ENCODE measurements at places on chromosomes 5 and 9.

DNA sequence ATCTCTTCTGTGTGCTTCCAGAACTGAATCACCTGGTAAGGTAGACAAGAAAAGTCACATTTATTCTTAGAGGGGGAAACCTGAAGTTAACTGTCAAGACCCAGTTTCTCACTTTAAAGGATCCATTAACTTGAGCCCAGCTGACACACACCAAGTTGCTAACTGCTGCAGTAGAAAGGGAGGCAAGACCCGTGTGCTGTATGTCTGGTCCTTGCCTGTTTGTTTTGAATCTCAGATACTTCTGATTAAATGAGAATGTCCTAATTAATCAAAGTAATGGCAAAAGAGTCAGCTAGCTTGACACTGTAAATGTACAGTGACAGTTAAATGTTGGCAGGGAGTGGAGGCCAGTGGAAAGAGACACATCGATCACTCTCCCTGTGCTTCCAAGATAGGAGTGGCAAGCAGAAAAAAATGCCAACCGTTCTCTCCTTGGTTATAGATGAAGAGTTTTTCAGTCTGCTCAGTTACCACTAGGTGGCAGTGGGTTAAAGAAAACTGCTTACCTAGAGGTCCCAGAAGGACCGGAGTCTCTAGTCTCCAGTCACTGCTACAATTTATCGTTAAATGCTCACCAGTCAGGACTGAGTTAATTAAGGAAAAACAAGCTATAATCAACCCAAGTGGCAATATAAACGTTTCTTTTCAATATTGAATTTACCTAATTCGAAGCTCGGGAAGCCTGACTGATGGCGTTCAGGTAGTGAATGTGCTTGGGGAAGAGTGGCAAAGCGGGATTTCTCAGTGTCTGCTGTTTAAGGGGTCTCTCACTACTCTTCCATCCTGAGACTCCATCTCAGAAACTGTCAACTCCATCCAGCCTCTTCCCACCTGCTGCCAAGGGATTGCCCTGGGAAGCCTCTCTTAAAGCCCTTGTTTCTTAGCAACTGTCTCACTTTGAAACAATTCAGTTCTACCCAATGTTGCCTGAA lies 18.4 kb downstream of the LSM11 start:
- no peak for DNase-seq

DNA sequence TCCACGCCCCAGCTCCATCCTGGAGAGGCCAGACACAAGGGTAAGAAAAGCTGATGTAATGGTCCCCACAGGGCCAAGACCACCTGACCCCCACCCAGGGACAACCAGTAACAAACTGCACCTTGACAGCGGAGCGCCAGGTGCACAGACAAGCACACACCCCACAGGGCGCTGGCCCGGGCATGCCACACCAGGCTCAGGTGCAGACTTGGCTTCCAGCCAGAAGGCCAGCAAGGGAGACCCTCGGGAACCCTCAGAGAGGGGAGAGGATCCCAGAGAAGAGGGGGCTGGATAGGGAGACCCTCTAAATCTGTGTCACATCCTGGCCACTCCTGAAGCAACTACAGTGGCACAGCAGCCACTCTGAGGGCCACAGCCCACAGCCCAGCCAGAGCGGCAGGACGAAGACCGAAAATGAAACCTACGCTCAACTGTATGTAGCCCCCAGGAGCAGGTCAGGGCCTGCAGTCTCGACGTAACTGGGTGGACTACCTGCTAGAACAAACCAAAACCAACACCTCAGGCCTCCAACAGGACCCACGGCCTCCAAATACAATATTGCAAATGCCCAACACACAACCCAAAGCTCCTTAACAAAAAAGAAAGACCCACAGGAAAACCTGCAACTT lies 18.5 kb downstream of the CAMSAP1 start:
- no peak for DNase-seq

GRCh38 chr5:174937201-174938123 lies 213.1 kb downstream of the MSX2 start:
- DNase-seq = no peak

DNA sequence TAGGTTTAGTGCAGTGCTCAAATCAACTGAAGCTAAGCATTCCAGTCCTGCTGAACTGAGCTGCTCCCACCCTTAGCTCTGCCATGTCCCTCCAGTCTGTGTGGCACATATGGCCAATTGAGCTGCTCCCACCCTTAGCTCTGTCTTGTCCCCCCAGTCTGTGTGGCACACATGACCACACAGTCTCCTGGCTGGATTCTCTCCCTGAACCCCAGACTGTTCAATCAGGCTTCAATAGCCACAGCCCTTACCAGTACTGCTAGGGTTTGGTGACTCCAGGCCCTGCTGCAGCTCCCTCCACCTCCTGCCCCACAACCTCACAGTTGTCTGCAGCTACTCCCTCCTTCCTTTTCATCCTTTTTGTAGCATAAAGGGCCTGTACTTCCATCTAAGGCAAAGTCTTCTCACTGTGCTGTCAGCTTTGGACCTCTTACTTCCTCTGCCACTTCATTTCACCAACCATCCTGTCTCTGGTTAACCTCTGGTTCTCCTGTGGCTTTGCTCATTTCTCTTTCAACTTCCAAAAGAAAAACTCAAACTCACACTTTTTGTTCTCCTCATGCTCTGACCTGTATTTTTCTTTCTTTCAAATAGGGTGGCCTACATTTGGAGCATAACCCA lies 50.8 kb downstream of the ADAMTS12 start:
- DNase-seq = no peak

DNA sequence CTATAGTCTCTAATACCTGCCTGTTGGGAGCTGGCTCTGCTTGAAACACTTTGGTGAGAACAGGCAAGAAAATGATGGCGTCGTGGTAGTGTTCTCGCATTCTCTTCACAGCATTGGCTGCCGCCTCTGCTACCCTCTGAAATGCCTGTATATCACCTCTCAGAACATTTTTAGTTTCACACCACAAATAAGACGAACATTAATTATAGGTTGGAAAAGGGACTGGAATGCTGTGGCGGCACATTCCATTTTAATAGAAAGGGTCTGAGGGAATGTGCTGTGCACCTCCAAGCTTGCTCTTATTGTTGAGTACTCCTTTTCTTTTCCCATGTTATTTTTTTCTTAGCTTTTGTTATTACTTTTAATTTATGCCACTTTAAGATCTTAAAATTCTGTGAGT lies 134.6 kb upstream of the HMHB1 start:
- DNase-seq = no peak

GRCh38 chr5:163914910-163915309 lies 409.5 kb downstream of the MAT2B start:
- no peak for DNase-seq

DNA sequence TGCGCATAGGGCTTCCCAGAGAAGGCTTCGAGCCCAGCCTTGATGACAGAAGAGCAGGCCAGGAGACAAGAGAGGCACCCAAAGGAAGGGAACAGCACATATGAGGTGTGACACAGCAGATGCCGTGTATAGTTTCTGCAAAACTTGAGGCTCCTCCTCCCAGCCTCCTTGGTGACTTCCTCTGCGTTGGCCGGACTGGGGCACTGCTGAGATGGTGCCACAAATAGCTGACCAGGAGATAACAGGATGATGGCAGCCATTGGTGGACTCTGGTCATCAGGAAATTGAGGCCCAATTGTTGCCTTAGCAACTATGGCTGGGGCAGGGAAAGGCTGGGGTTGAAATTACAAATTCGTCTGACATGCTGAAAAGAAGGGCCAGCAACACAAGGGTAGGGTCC lies 4.8 kb upstream of the ZNF79 start:
- DNase-seq = no peak

- no peak for DNase-seq
Measured at GRCh38 chr9:115978659-115979096, 174.9 kb upstream of the PAPPA start.

- DNase-seq = no peak
Measured at GRCh38 chr5:101112645-101113044, 209.6 kb upstream of the ST8SIA4 start.

GRCh38 chr9:109286571-109286977 lies 34.3 kb downstream of the EPB41L4B start:
- DNase-seq = no peak

DNA sequence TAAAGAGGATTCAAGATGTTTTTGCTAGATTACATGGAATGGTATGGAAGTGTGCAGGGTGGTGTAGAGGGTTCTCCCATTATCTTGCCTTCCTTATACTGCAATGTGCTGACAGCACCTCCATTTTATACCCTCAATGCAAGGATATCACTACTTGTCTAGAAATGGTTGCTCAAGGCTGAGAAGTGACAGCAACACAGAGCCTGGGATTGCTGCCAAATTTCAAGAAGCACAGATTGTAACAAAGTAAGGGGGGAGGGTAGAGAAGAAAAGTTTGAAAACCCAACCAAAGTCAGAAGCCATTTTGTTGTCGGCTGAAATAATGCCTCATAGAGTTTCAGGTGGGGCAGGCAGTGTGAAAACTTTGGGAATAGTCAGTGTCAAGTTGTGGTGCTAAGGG lies 29.8 kb downstream of the PCDHAC2 start:
- DNase-seq = no peak

DNA sequence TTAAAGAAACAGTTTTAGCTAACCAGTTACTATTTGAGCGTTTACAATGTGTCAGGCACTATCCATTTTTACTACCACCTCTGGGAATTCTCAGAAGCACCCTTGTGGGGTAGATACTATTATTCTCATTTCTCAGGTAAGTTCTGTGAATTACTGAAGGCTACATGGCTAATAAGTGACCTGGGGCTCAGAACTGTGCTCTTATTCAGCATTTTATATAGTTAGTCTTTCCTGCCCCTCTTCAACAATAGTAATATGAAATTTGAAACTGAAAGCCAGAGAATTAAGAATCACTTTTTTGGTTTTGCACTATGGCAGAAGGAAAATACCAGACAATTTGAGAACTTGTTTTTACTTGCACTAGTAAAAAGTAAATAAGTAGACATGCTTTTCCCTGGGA lies 11.8 kb downstream of the ELL2 start:
- DNase-seq = no peak

- no peak for DNase-seq
Measured at GRCh38 chr5:29794141-29794787, 1399.2 kb upstream of the CDH6 start.

- no peak for DNase-seq
Measured at GRCh38 chr5:136285096-136285855, 80.1 kb downstream of the TRPC7 start.

- DNase-seq = no peak
Measured at GRCh38 chr9:132260846-132261245, 93.9 kb downstream of the SETX start.

DNA sequence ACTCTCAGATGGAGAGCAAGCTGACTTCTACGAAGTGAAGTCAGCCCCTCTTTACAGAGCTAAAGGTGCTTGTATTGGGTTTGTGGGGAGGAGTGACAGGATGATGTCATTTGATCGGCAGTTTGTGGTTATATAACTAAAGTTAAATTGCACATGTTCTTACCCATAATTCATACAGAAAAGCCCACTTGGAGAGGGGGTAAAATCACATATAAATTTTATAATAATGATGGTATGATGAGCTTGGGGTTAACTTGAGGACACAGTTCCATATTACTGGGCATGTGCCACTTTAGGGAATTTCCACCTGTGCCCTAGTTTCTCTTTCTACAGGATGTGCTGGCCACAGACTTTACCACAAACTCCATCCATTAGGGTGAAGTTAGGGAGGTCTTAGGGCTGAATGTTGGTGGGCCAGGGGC lies 1178.6 kb upstream of the CDH9 start:
- DNase-seq = no peak

DNA sequence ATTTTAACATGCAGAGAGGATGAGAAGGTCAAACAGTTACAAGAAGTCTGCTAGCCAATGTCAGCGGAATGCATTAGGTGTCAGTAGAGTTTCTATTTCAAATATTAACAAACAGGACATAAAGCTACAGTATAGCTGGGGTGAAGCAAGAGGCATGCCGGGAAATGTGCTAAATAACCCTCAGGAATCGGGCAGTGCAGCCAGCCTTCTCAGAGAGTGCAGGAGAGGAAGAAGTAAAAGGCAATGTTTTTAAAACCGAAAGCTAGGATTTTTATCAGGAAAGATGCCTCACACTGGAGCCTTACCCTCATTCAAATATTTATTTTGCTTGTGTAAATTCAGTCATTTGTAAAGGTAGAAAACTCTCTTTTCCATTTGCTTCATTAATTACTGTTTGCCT lies 59.1 kb upstream of the SH3GL2 start:
- no peak for DNase-seq

DNA sequence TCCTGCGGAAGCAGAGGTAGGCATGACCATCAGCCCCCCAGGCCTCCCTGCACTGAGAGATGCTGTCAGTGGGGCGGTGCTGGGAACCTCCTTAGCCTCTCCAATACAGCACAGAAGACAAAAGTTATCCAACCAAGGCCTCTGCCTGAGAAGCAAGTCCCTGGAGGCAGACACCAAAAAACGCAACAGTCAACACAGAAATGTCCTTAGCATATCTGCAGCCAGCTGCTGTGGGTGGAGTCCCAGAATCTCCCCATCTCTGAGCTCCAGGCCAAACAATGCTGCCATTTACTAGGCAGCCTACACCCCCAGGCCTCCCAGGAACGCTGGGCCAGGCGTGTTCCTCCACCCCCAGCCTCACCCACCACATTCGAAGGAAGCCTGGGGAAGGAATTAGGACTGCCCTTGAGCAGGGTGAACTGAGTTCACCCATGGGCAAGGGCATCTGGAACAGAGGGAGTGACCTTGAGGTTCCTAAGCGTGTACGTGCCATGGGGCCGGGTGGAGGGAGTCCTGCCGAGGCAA lies 43.7 kb downstream of the STK10 start:
- no peak for DNase-seq

DNA sequence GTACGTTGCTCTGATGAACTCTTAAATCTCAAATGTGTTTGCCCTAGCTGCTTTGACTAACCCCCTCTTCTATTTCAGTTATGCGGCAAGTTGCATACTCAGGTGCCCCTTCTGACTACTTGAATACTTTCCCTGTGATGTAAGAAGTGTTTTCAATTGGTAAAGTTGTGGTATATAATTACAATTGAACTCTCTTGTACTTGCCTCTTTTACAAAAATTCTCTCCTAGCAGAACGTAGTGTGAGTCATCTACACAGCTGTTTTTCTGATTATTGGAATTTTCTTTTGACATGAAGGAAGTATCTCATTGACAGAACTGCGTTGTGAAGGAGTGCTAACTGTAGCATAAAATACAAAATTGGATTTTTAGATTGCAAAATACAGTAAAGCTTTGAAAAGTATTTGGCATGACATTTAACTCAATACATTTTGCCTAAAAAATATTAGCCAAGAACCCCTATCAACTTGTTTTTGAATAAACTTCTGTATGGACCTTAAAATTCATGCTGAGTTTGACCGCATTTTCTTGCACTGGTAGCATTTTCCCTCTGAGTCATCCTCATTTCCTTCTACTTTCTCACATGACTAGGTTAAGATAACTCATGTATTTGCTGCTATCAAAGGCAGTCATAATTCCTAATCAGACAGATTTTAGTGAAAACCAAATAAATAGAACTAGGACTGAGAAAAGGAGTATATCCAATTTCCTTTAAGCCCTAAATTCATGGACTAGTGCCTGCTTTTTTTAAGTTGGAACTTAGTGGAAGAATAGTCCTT lies 6.3 kb downstream of the CRHBP start:
- no peak for DNase-seq

DNA sequence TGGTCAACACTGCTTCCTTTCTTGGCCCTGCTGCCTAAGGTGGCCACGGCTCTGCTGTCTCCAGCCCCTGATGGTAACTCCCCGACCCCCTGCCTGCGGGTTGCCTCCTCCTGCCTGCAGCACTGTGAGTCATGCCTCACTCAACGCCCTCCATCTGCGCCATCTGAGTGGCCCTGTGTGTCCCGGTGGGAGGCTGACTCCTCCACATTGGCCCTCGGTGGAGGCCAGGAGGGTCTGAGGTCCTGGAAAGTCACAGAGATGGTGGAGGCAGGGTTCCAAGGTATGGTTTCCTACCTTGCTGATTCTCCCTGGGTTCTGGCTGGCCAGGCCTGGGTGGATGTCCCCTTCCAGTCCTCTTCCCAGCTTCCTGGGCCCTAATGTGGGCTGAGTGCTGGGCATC lies 64.5 kb upstream of the ADAMTS2 start:
- DNase-seq = no peak

- no peak for DNase-seq
Measured at GRCh38 chr5:66558560-66558959, 37.6 kb upstream of the MAST4 start.

Measured in stimulated activated CD4-positive, alpha-beta T cell treated with anti-CD3 and anti-CD28 coated beads, Interleukin-15, amount 100 ng/mL, for 1 hour (primary cell).